NCI-H774 (cell line): ENCODE measurements at places on chromosomes 5 and 9.

DNA sequence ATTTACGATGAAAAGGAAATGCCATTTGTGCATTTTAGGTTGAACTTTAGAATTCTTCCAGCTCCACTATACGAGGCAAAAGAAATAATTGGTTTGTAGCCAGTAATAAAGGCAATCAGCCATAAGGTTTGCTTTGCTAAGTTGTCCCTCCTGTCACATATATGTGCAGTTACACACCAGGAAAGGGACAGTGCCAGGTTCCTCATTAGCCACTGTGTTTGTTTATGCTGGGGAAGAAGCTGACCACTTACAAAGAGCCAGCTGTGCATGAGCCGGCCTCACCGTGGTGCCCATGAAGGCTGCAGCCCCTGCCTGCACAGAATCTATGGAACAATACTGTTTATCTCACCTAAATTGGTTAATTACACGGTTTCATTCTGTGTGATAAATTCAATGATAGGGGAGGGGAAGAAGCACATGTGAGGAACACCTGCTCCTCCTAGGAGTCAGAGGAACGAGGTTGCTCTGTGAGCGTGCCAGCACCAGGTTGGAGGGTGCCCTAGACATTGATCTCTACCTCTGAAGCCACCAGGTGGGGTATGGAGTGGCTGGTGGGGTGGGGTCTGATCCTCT is 173.8 kb upstream of the DAP start:
- no peak for DNase-seq

- DNase-seq = no peak
Observed at GRCh38 chr5:68225911-68226545, 10.5 kb downstream of the PIK3R1 start.

DNA sequence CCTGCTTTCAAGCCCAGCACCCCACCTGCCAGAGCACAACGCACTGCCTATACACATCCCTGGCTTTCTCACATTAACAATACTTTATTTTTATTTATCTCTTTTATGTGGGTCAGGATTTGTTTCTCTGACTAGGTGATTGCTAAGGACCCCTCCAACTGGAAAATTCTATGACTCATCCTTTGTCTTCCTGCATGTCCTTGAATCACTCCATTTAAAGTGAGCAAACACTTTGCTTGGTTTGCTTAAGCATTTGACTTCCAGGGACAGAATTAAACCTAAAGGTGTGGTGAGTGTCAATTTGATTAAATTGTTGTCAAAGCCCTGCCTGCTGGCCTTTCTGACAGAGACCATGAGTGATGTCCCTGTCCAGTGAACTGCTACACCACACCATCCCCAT is 536.5 kb upstream of the BRINP1 start:
- peak; percentile 87 for DNase-seq

DNA sequence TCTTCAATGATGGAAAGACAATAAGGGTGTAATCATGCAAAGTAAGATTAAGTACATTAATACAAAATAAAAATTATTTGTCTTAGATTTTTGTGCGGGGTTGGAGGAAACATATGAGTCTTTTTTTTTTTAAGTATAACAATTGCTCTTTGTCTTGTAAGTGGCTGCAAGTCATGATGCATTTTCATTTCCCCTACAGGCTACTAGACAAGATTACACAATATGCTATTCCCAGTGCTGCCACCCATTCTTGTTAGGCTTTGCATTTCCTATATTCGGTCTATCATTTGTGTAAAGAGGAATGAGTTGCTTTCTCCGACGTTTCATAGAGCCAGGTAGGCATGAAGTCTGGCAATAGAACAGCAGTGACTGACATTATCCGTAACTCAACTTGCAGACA is 294.2 kb upstream of the CYLC2 start:
- DNase-seq = no peak

DNA sequence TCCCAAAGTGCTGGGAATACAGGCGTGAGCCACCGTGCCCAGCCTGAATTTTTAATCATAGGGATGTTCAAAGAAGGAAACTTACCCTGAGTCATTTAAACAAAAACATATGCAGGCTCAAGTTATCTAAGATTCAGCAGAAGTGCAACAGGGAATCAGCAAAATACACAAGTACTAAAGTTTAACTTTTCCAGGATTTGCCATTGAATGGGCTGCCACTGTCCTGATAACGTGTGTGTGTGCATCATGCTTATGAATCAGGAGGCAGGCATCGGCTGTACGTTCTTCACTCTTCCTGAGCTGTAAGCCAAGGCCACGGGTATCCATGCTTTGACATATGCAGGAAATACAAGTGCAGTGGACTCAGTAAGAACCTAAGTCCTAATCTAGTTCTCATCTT is 48.8 kb upstream of the FST start:
- no peak for DNase-seq
